ENCODE measurements at places on chromosomes 3 and 15.

DNA sequence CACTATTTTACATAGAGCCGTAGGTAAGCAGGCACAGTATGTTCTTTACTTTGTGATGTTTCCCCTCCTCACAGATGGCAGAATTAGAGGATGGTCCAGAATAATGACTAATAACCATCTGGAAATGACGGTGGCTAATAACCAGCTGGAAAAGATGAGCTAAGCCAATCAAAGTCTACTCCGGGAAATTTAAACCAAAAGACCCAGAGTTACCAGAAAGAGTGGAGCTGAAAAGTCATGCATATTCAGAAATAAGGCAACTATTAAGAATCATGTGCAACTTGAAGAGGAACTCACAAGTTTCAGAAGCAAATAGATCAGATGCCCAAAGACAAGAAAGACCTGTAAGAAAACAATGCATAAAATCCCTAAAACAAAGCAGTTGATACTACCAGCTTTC, 33.6 kb downstream of the DMXL2 start:
- no peak for DNase-seq

DNA sequence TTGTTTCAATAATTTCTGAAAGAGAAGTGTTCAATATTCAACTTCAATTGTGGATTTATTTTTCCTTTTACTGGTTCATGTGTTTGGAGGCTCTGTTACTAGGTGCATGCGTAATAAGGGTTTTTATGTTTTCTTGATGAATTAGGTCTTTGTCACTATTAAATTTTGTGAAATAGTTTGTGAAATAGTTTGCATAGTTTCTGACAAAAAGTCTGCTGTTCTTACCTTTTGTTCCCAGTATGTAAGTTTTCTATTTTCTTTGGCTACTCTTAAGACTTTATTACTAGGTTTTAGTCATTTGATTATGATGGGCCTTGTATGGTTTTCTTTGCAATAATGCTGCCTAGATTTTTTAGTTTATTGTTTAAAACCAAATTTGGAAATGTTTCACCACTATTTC, 38.0 kb downstream of the MEF2A start:
- DNase-seq = no peak

GRCh38 chr15:39581242-39581792, 438 bp downstream of the THBS1 start:
- no peak for DNase-seq

- no peak for DNase-seq
Measured at GRCh38 chr3:41304593-41304992, 105.3 kb downstream of the CTNNB1 start.

DNA sequence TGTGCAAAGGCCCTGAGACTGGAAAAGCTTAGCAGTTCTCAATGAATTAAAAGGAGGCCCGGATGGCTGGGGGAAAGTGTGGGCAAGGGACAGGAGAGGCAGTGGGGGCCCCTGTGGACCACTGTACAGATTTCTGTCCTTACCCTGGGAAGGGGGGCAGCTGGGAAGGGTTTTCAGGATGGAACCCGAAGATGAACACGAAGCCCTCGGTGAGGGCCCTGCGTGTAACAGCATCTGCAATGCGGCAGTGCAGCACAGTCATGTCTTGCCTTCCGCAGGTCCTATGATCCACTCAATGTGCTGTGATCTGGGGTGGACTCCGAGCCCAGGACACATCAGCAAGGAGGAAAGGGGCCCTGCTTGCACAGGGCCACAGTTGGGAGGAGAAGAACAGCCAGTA, 7.9 kb upstream of the ATP2B2 start:
- no peak for DNase-seq

GRCh38 chr15:86382341-86382740, 302.7 kb downstream of the AGBL1 start:
- DNase-seq = no peak

- no peak for DNase-seq
Measured at GRCh38 chr3:138032567-138032966, 22.6 kb downstream of the CLDN18 start.

DNA sequence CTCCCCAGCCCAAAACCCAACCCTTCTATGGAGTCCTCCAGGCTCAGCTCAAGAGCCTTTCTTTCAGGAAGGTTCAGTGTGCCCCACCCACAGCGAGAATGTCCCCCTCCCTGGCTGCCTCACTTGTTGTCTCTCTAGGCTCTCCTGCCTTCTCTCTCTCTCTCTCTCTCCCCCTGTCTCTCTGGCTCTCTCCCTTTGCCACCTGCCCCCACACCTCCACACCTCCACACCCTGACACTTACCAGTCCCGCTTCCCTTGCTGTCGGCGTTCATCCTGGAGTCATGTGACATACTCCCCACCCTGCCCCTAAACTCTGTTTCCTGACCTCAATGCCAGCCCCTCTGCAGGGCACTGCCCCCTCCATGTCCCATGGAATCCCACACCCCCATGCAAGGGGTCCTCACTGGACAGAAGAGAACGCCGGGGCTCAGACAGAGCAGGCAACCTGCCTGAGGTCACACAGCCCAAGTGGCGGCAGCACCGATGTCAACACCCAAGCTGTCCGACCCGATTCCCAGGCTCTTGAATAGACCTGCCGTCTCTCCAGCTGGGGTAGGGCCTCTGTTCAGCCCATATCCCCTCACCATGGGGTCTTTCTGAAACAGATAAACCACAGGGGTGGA, 28.5 kb upstream of the SLC6A6 start:
- no peak for DNase-seq

DNA sequence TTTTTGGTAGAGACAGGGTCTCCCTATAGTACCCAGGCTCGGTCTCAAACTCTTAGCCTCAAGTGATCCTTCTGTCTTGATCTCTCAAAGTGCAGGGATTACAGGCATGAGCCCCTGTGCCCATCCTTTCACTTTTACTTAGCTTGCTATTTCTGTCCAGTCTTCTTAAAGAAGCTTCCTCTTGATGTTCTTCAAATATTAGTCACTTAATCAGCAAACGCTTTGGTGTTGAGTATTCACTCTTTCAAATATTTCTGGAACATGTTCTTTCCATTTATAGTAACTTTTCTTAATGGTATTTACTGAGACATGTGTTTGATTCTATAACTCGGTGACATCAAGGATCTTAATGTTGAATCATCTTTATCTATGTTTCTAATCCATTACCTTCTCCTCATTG, 122.1 kb downstream of the CNTN6 start:
- DNase-seq = no peak

GRCh38 chr15:90142216-90143165, 40.2 kb upstream of the IDH2 start:
- peak; percentile 12 for DNase-seq

GRCh38 chr15:60781211-60781713, 302.3 kb upstream of the ICE2 start:
- DNase-seq = no peak

DNA sequence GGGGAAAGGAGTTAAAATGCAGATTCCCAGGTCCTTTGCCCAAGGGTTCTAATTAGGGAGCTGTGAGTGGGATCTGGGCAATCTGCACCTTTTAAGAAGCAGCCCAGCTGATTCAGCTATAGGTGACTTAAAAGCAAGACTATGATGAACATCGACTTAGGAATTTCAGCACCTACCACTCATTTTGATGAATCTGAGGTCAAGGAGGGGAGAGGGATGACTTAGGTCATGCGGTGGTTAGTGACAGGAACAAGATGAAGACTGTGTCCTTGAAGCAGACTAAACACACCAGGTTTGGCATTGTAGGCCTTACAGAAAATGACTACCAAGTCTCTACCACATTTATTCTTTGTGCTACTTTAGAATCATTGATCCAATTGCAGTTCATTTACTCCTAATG, 196.3 kb downstream of the DTWD1 start:
- no peak for DNase-seq

DNA sequence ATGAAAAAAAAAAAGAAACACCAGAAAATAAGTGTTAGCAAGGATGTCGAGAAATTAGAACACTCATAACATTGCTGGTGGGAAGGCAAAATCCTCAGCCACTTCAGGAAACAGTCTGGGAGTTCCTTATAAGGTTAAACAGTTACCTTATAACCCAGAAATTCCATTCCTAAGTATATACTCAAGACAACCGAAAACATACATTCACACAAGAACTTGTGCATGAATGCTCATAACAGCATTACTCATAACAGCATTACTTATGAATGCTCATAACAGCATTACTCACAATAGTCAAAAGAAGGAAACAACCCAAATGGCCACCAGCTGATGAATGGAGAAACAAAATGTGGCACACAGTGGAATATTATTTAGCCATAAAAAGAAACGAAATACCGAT, 34.8 kb upstream of the DCP1A start:
- DNase-seq = no peak

DNA sequence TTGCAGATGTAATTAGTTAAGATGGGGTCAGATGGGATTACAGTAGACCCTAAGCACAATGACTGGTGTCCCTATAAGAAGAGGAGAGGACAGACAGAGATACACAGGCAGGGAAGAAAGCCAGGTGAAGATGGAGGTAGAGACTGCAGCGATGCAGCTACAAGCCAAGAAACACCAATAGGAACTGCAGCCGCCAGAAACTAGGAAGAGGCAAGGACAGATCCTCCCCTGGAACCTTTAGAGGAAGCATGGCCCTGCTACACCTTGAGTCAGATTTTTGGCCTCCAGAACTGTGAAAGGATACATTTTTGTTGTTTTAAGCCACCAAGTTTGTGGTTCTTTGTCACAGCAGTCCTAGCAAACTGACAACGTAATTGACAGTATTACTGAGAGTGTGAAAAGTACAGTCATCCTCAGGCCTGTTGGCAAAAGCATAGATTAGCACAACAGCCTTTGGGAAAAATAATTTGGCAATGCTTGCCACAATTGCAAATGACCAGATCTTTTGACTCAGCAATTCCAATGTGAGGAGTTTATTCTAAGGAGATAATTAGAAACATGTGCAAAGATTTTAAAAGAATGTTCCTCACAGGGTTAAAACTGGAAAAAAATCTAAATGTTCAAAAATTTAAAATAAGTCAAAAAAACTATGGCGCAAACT, 82.6 kb upstream of the TJP1 start:
- DNase-seq = no peak

GRCh38 chr3:31908391-31909097, 72.5 kb downstream of the OSBPL10 start:
- DNase-seq = no peak

DNA sequence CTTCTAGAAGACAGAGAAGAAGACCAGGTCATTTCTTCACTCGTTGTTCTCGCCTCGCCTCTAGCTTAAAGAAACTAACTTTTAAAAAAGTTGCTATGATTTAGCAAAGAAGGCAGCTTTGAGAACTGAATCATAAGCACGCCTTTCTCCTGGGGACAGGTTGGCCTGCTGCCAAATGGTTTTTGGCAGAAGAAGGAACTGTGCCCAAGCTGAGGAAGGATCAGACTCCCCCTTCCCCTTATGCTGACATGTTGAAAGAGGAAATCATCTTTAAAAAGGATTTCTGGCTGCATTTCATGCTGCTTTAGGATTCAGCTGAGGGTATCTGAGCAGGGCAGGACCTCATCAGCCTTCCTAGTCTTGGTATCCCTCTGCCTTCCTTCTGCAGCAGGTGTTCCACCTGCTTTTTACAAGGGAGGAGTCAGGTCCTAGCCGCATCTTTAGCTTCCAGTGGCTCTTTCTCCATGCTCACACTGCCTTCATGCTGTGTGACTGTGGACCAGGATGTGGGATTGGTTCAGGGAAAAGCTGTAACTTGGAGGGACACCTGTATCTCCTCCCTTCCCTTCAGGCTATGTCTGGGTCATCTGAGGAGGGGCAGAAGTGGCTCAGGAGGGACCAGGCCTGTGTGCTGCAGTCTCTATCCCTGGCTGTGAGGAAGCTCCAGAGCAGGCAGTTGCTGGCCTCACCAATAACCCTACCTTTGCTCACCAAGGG, 34.1 kb upstream of the HACD2 start:
- no peak for DNase-seq

GRCh38 chr3:18489939-18490338, 64.8 kb upstream of the SATB1 start:
- DNase-seq = no peak

DNA sequence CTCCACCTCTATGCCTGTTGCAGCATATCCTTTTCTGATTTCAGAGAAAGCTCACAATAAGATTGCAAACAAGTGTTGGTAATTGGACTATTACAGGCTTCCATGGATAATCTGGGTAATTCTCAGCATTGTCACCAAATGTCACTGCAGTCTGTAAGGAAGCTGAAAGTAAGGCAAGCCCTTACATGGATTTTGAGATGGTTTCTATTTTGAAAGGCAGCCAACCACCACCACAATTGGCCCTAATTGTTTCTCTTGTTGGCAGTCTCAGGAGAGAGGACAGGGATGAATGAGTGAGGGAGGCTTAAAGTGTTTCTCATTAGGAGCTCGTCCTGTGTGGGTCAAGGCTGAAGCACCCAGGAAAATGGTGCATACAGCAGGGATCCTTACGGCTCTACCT, 879.9 kb downstream of the TUSC7 start:
- DNase-seq = no peak

GRCh38 chr15:101255615-101256241, 3.9 kb upstream of the CHSY1 start:
- DNase-seq = no peak

DNA sequence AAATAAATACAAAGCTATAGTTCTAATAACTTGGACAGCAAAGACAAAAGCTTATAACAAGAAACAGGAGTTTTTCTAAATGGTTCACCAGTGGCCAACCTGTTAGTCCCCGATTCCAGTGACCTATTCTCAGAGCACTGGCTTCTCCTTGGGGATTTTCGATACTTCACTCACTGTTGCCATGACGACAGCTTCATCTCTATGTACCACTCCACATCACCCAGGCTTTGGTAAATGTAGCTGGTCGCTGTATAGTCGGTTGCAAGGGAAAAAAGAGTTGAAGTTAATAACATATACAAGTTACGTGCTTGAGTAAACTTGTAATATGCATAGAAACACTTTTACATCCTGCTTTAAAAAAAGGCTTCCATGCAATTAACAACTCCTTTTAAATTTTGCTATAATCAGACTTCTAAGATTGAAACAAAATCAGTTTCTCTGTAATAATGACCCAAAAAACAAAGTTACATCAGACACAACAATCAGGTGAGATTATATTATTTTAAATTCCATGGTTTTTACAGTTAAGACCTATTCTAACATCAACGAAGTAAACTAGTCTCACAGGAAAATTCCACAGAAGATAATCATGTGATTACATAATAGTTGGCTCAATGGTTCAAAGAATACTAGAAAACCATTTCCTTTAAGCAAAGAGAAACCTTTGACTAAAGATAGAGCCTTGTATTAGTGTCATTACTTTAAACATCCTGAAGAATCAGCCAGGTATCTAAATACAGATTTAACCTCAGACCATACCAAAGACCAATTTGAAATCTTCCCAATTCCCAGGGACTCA, 2.9 kb downstream of the CCNL1 start:
- no peak for DNase-seq

DNA sequence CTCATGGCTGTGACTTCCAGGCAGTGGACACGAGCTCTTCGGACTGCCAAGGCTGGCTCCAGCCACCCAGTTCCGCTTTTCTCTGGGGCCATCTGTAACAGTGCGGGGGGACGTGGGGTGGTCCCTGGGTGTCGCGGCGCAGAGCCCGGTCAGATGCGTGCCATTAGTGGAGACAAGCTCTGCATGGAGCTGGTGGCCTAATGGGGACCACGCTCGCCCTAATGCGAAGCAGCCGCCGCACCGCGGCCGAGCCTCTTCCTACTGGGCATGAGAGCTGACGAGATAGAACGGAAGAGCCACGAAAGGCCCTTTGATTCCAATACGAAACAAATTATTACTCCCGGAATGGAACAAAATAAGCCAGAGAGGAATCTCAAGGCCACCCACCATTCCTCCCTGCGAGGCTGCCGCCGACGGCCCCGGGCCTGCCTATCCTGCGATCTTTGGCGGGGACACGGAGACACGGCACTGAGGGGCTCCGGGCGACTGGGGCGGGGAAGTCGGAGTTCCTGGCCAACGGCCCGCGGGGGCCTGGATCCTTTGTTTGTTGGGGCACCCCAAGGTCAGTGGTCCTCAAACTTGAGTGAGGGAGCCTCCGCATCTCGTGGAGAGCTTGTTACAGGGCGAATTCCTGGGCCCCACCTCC, 18.1 kb downstream of the FOXL2 start:
- no peak for DNase-seq
